ENCODE measurements at places on chromosomes 4 and X.

DNA sequence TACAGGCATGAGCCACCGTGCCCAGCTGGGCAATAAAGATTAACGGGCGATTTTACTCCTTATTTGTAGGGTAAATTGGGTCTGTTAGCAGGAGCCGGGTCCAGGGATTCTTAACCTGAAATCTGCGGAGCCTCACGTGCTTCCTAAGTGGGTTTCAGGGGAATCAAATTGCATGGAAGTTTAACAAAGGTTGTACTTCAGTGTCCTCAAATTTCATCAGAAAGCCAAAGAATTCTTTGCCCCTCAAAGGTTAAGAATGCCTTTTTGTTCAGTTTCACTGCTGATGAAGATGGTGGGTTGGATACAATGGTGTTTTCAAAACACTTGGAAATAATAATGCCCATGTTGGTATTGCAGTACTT, 67.9 kb downstream of the AFF1 start:
- no peak for DNase-seq

- DNase-seq = peak; percentile 66
Measured at GRCh38 chrX:17859609-17860178, 1.4 kb downstream of the RAI2 start.

GRCh38 chr4:68476191-68476590, 28.9 kb downstream of the TMPRSS11E start:
- no peak for DNase-seq

GRCh38 chr4:100982345-100982744, 365.0 kb downstream of the PPP3CA start:
- no peak for DNase-seq

DNA sequence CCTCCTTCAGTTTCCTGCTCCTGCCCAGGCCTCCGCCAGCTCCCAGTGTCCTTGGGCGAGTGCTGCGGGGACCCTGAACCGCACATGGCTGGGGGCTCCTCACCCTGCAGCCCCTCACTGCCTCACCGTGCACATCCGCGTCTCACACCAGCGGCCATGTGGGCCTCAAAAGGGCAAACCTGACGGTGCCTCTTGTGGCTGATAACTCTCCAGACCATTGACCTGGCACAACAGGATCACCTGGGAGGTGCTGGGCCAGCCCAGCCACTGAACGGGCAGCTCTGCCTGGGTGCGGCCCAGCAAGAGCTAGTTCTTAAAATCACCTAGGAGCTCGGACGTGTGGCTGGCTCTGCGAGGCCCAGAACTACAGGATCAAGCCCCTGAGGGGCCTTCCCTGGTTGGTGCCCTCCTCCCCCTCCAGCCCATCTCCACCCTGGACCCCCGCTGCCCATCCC, 4.1 kb upstream of the S100P start:
- DNase-seq = no peak

- DNase-seq = no peak
Measured at GRCh38 chr4:89397441-89397840, 89.8 kb upstream of the GPRIN3 start.

GRCh38 chr4:40241941-40242340, 45.1 kb downstream of the RHOH start:
- DNase-seq = no peak

DNA sequence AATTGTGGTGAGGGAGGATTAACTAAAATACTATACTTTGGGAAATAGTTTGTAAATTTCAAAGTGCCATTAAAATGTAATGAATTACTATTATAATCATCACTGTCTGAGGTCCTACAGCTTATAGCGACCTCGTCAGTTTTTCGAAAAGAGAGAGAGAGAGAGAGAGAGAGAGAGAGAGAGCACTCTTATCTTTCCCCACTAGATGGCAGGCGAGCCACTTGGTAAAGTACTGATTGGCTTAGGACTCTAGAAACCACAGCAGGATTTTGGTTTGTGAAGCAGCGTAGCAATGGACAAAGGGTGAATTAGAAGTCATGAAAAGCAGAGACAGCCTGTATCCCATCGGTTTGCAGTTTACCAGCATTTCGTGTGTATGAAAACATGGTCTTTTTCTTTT, 52.5 kb downstream of the LINC00632 start:
- DNase-seq = no peak

GRCh38 chr4:112516066-112516470, at the start of gene NEUROG2:
Gene NEUROG2, minus strand, starts transcription at chr4:112516180. Its CDS starts 705 bp downstream, at chr4:112515475.
- no peak for DNase-seq

DNA sequence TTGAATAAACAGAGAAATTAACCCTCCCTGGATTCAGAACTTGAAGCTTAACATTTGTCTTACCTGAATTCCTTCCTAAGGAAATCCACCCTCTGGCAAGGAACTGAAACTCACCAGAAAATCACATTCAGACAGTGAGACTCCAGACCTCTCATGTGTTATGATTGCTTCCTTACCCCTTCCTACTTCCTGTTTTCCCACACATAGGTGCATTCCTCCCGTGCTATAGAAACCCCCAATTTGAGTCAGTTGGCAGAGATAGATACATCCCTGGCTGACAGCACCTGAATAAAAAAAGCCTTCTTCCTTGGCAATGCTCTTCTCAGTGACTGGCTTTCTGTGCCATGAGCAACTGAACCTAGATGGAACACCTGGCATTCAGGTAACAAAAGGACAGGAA, 157.0 kb upstream of the SMIM31 start:
- no peak for DNase-seq

- DNase-seq = no peak
Measured at GRCh38 chr4:76492055-76492454, 57.0 kb downstream of the SHROOM3 start.

- no peak for DNase-seq
Measured at GRCh38 chr4:137641544-137641943, 109.2 kb upstream of the PCDH18 start.

GRCh38 chr4:42397635-42398170, 415 bp downstream of the SHISA3 start:
- no peak for DNase-seq

DNA sequence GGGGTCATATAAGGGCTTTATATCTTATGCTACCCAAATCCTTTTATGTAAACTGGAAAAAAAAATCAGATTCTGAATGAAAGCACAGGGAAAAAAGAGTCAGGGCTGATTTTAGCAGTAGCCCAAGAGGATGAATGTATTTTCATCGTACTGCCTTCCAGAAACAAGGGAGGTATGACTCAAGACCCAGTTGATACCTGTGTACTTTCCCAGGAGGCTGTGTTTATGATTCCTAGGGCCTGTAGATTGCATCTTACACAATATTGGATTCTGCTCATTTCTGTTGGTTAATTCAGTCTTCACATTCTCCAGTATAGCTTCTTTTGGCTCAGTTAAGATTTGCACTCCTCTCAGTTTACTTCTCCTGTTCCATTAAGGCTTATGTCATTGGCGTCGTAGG, 127.9 kb upstream of the LIMCH1 start:
- no peak for DNase-seq

DNA sequence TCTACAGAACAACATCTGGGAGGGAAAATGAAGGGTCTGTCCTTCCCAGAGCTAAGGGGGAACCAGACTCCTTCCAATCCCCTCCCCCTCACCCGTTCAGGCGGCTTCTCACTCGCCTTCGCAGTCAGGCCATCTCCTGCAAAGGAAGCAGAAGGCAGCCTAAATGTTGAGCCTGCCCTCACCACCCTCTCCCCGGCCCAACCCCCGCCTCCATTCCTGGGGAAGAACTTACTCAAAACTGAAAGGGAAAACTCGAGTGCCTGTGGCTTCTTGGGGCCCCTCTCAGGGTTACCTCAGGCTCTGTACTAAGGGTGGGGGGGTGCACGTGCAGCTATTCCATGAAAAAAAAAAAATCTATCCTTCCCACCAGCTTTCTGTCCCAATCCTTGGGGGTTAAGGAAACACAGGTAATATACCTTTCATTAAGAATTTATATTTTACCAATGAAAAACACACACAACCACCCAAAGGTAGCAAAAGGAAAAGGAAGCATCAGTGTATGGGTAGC, 2.4 kb downstream of the ZMYM3 start:
- no peak for DNase-seq

DNA sequence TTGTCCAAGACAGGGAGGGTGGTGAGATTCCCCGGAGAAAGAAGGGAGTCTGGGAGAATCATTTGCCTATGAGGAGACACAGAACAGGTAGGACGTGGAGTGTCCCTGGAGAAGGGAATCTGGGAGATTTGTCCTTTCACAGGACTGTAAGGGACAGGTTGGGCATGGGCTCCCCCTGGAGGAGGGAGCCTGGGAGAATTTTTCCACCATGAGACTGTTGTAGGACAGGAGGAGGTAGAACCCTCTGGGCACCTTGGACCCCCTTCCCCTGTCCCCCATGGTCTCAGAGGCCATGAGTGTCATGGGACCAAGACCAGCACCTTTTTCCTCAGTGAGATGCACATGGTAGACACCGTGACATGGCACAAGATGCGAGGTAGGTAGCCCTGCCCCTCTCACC, 2.8 kb downstream of the PORCN start:
- no peak for DNase-seq

GRCh38 chr4:94843216-94843615, 85.5 kb downstream of the BMPR1B start:
- no peak for DNase-seq

- DNase-seq = no peak
Measured at GRCh38 chr4:99165978-99166377, 21.9 kb upstream of the ADH4 start.

DNA sequence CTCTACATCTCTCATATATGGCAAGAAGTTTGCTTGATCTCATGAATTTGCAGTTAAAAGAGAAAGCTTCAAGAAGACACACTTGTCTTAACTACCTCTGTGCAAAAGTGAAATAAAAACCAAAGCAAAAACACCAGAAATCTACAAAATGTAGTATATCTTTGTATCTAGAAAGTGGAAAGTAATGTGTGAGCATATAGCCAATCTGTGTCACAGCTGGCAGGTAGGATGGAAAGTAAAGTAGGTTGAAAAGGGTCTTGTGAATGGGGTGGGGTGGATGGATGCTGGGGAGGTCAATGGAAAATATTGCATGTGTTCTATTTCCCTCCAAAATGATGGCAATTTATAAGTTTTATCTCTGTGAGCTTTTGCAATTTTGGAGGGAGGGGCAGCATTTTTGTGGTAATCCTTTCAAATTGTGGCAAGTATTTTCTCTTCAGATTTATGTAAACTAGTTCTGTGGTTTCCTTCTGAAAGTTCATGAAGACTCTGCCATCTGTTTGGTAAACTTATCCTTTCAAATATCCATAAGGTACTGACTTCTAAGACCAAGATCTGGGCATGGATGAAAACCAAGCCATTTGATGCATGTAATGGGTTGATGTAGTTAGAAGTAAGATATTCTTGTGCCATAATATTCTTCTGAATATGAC, 215.9 kb upstream of the GIMD1 start:
- DNase-seq = no peak

DNA sequence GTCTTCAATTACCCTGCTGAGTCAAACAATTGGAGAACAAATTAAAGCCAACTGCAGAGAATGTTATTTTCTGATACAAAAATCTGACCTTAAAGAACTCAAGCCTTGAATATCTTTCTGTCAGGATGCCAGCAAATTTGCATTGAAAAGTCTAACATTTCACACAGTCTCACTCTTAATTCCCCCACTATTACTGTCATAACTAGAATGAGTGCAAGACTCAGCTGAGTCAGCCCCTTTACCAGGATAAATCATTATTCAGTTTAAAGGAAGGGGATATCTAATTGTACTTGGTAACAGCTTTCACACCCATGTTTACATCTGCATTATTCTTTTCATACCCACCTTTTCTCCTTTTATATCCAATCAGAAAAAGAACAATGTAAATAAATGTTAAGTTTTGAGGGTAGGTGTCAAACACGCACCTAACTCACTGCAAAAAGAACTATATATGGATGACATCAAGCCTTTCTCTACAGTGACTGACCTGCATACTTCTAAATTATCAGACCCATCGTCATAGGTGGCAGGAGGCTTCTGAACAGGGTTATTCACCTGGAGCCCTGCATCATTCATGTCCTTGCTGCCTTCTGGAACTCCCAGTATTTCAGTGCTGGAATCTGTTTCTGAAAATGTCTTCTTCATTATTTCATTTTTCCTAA, 117.4 kb downstream of the TMA16 start:
- no peak for DNase-seq

DNA sequence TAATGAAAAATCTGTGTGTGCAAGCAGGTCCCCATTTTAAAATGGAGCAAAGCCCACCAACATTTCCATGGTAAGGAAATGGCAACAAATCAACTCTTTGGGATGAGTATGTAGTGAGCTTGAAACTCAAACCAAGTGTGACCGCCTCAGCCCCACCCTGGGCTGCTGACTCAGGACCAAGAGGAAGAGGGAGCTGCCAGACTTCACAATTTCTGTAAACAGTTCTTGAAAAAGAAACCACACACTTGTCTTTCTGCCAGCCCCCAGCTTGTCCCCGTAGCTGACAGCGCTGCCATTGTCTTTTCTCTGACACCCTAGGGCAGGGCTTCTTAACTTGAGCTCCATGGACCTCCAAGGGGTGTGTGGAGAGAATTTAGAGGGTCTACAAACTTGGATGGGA, 10.3 kb downstream of the RTL5 start:
- peak; percentile 65 for DNase-seq

GRCh38 chrX:10108288-10108687, 48.5 kb upstream of the CLCN4 start:
- no peak for DNase-seq

DNA sequence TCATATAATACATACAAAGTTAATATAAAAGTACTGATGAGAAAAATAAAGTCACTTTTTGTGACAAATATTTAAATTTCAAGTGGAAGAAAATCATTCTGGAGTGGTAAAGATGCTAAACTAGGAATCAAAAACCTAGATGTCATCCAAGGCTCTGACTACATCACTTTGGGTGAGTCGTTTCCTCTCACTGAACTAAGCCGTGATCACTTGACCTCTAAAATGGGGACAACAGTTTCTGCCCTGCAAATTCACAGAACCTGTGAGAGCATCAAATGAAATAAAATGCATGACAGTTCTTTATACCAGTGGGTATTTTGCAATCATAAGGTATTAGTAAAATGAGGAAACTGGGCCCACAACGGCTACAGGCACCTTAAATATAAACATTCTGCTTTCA, 63.8 kb downstream of the PRDM5 start:
- no peak for DNase-seq

- no peak for DNase-seq
Measured at GRCh38 chr4:151658959-151659600, 101.7 kb downstream of the GATB start.

GRCh38 chrX:137519459-137519858, 46.5 kb upstream of the ZIC3 start:
- DNase-seq = no peak

DNA sequence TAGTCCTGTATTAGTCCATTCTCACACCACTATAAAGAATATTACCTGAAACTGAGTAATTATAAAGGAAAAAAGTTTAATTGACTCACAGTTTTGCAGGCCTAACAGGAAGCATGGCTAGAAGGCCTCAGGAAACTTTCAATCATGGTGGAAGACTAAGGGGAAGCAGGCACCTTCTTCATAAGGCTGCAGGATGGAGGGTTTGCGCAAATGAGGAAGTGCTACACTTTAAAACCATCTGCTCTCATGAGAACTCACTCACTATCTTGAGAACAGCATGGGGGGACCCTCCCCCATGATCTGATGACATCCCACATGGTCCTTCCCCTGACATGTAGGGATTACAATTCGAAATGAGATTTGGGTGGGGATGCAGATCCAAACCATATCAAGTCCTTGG, 12.1 kb upstream of the MAGEA11 start:
- no peak for DNase-seq

Data from upper lobe of right lung (tissue), 1 donor.